ENCODE measurements at places on chromosomes 1 and 21. TPM values are rescaled to one million over a fixed set of nuclear protein-coding genes. Genes with fewer than 3 reads are reported as not detected.

DNA sequence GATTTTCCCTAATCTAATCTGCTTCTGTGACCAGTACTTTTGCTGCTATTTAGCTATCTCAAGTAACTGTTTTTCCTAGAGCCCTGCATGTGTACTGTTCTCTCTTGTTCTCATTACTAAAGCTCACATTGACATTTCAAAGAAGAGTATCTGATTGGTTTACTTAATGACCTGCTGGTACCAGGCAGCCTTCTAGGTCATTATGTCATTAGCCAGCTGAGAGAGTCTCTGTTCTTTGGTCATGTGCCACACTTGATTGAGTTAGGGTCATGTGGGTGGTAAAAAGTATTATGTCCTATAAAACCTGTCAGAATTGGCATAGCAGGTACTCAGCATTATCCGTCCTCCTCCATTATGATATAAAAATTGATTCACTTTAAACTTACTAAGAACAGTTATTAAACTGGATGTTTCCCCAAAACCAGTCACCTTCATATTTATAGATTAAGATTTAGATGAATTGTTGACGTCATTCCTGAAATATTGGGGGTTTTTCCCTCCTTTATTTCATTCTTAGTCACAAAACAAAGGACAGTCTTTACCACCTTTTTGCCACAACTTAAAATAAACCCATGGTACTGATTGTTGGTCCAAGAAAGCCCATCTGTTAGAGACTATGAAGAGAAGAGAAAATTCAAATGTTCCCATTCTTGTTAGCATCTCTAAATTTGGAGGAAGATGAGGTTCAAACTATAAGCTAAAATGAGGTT lies 22.2 kb downstream of the FNDC5 start:
- no peak for DNase-seq

- DNase-seq: peak; percentile 7
Measured at GRCh38 chr1:106956721-106957120, 99.8 kb upstream of the PRMT6 start.

The SLC16A4 gene
- total RNA-seq: 38.2 TPM

DNA sequence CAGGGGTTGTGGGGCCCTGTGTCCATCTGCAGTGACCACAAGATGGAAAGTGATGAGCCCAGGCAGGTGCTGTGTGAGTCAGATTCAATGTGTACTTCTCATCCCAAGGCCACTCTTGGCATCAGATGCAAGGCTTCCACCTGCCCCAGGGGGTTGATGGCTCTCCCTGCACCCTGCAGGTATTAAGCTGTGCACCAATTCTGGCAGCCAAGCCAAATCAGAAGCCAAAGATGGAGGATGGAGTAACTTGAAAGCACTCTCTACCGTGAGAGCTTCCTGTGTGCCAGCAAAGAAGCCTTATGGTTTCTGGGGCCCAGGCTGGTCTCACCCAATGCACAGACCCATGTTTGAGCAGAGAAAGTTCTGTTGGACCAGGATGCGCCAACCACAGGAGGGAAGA lies 44.3 kb upstream of the TENT5C start:
- no peak for DNase-seq

The TMOD4 gene
- 0.35 TPM for total RNA-seq

GRCh38 chr1:9780554-9781110 lies 43.1 kb downstream of the CLSTN1 start:
- DNase-seq: no peak

The WDR64 gene
- not detected for total RNA-seq

DNA sequence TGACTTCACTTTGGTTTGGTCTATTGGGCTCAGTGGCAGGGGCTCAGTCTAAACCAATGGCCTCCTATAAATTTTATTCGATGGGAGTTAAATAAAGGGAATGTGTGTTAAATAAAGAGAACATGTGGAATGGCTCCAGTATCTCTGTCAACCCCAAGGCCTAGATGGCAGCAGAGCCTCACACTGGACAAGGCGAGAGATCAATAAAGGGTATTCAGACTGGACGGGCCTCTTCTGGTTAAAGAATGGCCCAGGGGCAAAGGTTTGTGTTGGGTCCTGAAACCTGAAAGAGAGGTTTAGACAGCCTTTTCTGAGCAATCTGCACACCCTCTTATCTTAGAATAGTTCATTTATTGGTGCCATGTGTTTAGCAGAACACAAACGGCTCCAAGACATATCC lies 34.7 kb downstream of the SH3BP5L start:
- no peak for DNase-seq

The NLRP3 gene
- not detected for total RNA-seq
